HL-60 (cell line): ENCODE measurements at places on chromosomes 1 and 21.

GRCh38 chr1:35488336-35488735, 68.9 kb downstream of the KIAA0319L start:
- DNase-seq = no peak

DNA sequence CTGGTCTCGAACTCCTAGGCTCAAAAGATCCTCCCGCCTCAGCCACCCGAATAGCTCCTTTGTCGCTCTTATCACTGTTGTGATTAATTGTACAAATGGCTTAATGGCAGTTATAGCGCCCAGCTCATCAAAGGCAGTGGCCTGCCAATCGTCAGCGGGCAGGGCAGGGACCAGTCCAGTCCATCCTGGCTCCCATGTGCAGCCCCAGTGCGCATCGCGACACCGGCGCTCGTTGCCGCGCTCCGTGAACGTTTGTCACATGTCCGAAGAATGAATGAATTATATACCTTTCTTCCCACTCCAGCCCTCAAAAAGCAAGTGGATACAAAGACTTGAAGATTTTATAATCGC, 18.4 kb downstream of the MTX1 start:
- DNase-seq = no peak

DNA sequence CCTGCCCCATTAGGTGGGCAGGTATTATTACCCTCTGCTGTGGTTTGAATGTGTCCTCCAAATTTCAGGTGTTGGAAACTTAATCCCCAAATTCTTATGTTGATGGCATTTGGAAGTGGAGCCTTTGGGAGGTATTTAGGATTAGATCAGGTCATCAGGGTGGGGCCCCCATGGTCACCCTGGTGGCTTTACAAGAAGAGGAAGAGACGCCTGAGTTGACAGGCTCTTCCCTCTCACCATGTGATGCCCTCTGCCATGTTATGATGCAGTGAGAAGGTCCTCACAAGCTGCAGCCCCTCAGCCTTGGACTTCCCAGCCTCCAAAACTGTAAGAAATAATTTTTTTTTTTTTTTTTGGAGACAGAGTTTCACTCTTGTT, 8.8 kb upstream of the THEMIS2 start:
- peak; percentile 66 for DNase-seq

- DNase-seq = no peak
Observed at GRCh38 chr1:118484893-118485292, 299.9 kb upstream of the SPAG17 start.

DNA sequence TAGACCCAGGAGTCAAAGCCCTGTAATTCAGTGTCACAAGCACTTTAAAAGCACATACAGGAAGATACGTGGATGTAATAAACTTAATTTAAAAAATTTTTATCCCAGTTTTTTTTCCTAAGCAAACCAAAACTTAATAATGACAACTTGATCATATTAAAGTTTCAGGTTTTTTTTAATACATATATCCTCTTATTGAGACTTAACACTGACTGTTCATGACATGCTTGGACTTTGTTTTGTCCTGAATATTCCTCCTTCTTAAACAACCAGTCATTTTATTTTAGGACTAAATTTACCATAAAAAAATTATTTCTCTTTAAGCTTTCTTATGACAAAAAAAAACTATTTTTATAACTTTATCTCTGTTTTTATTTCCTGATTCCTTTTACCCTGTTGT, 64.1 kb downstream of the WDR4 start:
- no peak for DNase-seq

DNA sequence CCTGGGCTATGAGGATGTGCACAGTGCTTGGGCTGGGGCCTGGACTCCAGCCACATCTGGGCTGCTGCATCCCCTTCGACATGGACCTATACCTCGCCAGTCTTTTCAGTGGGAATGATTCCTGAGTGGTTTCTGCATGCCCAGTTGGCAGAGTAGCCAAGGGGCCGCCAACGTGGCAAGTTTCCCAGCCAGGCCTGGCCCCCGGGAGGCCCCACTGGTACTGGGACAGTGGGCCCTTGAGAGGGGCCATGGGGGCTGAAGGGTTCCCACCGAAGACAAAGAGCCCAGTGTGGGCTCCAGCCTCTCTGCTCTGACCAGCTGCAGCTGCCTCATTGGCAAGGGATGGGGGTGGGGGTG, 15.4 kb downstream of the RAP1GAP start:
- no peak for DNase-seq

DNA sequence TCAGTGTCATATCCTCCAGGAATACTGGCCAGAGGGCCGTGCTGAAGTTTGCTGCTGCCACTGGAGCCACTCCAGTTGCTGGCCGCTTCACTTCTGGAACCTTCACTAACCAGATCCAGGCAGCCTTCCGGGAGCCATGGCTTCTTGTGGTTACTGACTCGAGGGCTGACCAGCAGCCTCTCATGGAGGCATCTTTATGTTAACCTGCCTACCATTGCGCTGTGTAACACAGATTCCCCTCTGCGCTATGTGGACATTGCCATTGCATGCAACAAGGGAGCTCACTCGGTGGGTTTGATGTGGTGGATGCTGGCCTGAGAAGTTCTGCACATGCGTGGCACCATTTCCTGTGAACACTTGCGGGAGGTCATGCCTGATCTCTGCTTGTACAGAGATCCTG, 24.8 kb downstream of the MTR start:
- DNase-seq = no peak

DNA sequence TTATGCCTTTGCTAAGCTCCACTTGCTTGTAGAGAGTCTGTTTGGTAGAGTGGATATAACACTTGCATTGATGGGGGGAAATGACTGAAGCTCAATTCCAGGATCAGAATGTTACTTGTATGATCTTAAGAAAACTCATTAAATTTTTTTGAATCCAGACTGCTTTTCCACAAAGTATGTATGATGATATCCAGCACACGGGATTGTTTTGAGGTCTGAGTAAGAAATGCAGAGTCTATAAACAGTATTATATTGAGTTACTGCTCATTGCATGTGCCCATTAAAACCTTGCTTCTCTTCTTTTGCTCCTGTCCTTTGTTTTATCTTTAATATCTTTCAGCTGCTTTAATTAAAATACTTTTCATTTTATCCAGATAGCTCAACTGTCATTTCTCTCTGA, 570.4 kb upstream of the ZRANB2 start:
- DNase-seq = no peak

DNA sequence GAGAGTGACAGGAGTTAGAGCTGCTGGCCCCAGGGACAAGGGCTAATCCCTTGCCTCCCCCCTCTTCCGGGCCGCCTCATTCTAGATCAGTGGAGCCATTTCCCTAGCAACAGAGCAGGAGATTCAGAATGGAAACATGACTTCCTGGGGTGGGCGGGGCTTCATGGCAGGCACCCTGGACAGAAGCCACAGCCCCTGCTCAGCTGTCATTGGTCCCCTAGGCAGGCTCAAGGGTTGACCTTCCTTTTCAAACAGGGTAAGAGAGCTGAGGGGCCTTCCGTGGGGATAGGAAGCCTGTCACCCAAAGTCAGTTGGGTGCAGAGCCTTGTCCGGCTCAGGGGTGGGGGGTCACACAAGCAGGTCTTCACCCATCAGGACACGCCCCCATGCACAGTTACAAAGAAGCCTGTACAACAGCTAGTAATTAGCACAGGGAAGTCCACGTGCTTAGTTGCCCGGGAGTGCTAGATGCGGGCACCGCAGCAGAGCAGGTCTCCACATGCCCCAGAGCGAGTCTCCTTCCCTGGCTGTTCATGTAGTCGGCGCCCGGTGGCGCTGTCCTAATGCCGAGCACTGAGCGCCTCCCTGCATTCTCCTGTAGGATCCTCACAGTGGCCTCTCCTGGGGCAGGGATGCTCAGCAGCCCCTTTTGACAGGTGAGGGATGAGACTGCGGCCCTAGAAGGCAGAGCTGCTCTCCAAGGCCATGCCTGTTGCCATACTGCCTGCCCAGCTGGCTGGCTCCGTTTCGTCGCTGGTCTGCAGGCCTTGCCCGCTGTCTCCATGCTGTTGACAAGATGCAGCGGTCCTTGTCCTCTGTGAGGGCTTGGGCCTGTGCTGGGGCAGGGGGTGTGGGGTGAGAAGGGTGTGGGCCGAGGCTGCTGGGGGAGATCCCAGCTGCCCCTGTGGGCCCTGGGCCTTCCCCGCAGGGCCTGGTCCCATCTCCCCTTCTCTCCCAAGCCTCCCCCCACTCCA, 5.1 kb downstream of the TMEM201 start:
- DNase-seq = peak; percentile 57

DNA sequence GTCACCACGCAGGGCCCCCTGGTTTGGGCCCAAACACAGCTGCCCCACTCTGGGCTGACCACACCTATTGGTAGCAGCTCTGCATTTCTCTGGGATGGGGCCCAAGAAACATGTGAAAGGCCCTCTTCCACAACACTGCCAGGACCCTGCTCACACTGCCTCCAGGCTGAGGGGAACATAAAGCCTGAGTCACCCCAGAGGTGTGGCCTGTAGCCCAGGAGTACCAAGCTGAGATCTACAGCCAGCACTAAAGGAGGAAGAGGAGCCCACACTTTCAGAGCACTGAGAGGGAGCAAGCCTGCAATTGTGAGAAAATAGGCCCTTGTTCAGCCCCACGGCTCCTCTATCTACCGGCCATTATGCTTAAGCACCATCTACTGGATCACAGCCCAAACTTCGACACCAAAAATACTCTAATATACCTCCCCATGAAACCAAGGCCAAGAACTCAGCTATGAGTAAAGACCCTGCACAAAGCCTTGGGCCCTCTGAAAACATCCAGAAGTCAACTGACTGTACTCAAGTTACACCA, 14.4 kb upstream of the OR2T10 start:
- DNase-seq = no peak

DNA sequence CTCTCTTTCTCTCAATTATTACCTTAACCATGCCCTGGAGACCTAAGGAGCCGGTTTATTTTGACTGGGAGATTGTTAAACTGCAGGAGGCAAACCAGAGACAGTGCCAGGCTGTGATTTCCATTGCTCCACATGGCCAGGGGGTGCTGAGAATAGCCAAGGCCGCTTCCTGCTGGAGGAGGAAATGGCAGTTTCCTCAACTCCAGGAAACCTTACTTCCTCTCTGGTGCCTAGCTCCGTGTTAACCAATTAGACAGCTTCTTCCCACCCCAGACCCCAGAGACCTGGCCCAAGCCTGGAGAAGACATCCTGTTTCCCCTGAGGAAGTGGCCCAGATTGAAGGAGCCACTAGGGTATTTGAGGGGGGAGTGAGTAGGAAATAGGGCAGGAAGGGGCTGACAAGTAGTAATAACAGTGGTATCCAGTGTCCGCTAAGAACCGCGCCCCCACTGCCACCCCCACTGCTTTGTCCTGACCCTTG, 161.2 kb downstream of the PLPP3 start:
- DNase-seq = no peak

GRCh38 chr1:167825419-167826079, 88.4 kb downstream of the ADCY10 start:
- DNase-seq = no peak

DNA sequence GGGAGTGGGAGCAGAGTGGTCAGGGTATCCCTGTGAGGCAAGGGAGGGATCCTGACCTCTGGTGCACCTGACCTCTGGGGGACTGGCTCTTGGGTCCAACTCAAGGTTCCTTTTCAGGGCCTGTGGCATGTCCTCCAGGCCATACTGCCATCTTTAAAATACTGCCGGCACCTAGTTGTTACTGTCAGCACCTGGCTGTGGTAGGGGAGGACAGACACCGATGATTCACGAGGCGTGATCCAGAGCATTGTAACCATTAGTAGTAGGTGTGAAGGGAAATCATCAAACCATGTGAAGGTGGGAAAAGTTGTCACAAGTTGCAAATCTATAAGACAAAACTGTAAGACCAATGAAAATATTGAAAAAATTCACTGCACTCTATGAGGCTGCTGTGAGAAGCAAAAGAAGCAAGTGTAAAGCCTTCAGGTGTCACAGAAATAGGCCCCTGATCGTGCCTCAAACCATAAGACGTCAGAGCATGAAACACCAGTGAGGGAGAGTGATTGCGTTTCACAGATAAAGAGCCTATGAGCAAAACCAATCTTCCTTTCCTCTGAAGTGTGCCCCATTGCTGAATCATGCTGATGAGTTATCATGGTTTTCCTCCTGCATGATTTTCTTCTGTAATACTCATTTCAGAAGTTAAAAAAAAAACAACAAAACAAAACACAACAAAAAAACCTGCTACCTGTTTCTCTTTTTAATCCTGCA, 55.3 kb downstream of the CDC7 start:
- no peak for DNase-seq

- no peak for DNase-seq
Observed at GRCh38 chr1:209168204-209168603, 415.3 kb upstream of the CAMK1G start.

DNA sequence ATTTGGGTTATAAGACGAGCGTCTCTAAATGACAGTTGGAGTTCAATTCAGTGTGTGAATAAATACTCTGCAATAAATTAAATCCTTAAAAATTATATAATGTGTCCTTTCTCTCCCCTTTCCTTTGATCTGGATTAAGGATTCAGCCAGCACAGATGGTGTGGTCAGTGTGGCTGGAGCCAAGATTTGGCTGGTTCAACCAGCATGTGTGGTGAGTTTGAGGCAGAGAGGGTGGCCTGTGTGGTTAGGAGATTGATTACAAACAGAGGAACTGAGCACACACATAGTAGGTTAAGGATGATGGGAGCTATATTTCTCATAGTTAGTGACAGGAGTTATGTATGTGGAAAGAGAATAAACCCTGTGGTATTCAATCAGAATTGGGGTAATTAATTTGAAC, 14.2 kb upstream of the AMIGO1 start:
- no peak for DNase-seq

DNA sequence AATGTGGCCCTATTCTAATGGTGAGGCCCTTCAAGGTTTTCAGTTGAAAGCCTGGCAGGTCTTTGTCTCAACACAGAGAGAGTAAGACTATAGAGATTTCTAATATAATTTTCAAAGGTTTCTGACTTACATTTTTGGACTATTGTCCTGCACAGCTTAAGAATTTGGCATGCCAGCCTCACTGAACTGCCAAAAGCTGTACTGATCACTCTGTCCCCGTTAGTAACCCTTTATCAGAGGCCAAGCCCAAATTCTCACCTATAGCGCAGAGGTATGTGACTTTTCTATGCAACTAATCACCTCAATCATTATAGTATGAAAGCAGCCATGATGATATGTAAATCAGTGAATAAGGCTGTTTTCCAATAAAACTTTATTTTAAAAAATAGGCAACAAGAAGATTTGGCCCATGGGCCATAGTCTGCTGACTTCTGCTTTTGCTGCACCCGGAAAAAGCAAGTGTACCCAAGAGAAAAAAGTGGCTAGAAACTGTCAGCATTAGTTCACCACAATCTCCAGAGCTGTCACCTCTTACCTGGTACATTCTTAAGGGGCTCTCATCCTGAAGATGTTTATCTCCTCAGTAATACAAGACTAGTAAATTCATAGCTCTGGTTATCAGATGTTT, 85.4 kb downstream of the PIGK start:
- no peak for DNase-seq

DNA sequence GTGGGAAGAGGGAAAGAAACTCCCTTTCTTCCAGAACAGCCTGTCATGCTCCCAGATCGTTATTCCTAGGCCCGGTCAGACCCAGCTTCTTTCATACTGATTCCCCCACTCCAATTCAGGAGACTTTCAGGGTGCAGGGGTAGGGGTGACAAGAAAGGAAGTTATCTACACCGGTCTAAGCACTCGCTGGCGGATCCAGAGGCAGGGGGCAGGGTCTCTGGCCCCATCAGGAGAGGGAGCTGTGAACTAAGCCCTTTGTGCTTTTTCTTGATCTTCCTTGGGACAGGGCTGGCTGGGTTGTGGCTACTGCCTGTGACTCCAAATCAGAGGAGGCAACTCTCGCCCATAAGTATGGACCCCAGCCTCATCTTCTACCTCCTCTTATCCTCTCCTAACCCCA, 44.3 kb downstream of the NEK2 start:
- DNase-seq = no peak
